ENCODE measurements at places on chromosomes 1 and 21. TPM values are rescaled to one million over a fixed set of nuclear protein-coding genes. Genes with fewer than 3 reads are reported as not detected.

The TCHHL1 gene
- total RNA-seq = not detected

The UFC1 gene
- 59.2 TPM for total RNA-seq

The RAB25 gene
- total RNA-seq = not detected

The FALEC gene
- total RNA-seq = not detected

The LRP8 gene
- total RNA-seq = 57.9 TPM
